ENCODE measurements at places on chromosomes 16 and 17.

DNA sequence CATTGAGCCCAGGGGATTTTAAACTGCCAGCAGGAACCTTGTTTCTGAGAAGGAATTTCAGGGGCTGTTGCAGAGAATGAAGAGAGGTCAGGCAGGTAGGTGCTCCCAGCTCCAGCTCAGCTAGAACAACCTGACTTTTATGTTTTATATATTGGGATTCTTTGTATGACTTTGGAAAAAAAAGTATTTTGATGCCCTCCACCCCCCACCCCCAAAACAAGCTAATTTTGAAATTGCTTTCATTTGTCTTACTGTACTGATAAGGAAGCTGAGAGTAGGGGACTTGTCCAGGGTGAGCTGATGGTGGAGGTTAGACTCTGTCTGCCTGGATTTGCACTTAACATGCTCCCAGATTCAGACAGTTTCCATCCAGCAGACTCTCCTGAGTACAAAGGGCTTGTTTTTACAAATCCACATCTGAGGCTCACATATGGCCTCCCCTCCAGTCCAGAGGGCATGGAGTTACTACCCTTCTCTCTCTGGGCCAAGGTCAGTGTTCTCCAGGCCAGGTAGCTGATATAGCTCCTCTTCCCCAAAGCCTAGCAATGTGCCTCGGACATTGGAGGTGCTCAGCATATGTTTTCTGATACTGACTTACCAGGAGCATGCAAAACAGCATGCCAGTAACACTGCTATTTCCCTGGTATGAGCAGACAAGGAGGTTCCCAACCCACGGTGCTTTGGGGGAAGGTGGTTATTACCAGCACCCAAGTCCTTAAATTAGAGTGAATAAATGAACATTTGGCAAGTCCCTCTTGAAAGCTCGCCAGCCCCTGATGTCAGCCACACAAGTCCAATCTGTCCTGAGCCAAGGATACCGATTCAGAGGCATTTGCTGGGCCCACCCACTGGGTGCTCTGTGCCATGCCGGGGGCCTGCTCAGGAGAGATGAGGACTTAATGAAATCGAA, 11.3 kb downstream of the STX1B start:
- no peak for DNase-seq

GRCh38 chr16:54545854-54546511, 259.4 kb upstream of the IRX3 start:
- no peak for DNase-seq

DNA sequence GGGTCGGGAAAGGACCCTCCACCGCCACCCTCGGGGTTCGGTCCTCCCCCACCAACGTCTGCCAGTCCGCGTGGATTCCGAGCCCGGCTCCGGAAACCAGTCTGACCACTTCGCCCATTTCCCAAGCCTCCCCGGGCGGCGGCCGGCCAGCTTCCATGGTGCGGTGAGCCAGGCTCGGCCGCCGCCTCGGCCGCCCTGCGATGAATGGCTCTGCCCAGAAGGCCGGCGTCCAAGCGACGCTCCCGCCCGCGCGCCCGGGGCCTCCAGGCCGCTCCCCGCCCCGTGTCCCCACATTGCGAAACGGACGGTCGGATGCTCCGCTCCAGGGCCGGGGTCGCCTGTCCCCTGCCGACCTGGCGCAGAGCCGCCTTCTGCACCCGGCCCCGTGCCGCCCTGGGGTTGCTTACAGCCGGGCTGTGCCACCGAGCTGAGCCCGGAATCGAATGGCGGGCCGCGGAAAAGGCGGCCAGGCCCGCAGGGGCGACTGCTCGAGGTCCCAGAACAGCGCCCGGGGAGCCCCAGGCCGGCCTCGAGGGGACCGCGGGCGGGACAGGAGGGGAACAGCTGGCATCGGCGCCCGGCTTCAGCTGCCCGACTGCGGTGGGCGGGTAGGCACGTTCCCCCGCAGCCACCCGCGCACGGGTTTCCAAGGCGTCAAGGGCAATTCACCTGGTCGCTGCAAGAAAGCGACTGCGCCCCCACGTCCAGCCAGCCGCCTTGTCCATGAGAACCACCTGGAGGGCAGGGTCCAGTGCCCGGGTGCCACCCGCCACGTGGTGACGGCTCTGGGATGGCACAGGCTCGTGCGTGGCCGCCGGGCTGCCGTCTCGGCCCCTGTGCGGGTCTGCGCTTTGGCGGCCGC, 18.3 kb upstream of the CBX8 start:
- DNase-seq = peak; percentile 37

- peak; percentile 81 for DNase-seq
Measured at GRCh38 chr16:89217388-89218191, at the start of gene ZNF778. ZNF778 (plus strand) TSS chr16:89217703; CDS start chr16:89221128, 3,425 bp downstream.

- no peak for DNase-seq
Measured at GRCh38 chr16:70161350-70161749, 12.2 kb upstream of the CLEC18C start.

DNA sequence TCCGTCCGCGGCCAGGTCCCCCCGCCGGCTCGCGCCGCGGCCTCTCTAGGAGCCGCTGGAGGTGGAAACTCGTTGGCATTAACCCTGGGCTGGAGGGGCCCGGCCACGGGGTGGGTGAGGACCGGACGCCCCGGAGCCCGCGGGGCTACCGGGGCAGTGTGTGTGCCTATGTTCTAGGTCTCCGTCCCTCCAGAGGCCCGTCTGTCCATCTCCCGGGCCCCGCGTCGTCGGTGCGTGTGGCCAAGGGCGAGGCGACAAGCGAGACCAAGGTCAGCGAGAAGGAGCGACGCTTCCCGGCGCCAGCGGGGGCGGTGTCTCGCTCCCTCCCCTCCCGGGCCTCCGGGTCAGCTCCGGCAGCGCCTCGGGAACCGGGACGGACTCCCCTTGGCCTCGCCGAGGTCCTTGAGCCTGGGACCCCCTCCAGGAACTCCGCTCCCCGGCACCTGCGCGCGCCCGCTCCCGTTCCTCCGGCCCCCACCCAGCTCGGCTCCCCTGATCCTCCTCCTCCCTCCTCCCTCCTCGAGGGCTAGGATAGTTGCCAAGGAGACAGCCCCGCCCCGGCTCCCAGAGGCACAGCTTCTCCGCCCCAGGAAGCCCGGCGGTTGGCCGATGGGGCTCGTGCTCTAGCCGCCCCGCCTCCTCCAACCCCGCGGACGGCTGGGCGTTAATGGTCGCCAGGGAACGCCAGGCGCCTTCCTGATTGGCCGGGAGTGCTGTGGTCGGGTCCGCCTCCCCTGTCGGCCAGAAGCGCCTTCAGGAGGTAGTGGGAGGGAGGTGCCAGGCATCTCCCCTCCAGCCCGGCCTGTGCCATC, 663 bp upstream of the ZNF768 start:
- peak; percentile 99 for DNase-seq

GRCh38 chr16:12170103-12171040, 193.8 kb downstream of the SNX29 start:
- DNase-seq = no peak

DNA sequence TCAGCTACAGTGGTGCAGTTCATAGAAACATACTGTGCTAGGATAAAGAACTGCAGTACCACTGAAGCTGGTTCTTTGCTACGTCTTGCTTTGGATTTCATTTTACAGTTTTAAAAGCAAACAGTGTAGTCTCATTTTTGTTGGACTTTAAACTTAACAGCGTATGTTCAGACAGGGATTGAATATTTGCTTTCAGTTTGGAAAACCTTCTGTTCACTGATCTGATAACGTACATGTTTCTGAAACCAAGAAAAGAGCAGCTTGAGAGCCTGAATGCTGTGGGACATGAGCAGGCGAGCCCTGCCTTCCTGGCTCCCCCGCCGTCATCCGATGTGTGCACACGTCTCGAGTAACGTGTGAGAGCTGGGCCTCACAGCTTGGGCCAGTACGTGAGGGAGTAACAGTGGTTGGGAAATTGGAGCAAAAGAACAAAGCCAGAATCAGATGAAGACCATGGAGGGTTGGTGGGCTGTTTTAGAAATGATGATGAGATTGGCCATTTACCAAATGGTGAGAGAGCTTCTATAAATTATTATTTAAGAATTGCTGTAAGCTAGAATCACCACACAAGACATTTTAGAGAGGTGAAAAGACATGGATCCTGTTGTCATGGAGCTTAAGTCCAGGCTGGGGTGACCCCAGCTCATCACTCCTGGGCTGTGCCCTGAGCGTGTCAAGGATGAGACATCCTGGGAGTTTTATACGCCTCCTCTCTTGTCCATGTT, 20.8 kb upstream of the CLEC18C start:
- no peak for DNase-seq

DNA sequence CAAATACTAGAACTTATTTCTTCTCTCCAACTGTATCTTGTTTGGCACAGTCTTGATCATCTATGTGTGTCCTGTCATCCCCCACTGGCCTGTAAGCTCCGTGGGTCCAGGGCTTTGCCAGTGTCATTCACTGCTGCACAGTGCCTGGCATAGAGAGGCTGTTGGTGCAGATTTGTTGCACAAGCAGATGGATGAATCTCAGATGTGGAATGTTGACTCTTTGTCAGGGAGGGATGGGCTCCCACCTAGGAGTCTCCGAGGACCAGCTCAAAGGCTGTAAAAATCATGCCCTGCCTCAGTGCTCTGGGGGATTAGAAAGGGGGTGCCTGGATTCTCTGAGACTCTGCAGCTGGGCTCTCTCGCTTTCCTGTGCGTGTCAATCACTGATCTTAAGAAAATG, 60.6 kb downstream of the RAB11FIP4 start:
- DNase-seq = no peak

DNA sequence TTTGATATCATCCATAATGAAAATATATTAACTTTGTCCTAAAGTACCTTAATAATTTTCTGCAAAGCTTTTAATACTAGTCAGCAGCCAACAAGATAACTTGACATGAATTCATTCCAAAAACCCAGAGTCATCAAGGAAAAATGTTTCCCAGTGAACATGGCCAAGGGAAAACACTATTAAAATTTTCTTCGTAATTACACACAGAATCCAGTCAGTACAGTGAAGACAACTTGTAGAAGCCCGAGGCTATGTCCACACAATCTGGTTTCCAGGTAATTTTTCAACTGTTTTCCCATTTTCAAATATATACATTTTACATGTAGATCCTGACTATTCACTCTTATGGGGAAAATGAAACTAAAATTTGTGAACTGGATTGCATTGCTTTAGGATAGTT, 600.9 kb downstream of the CDH8 start:
- DNase-seq = peak; percentile 0

GRCh38 chr17:68383120-68383442, 74.2 kb downstream of the WIPI1 start:
- DNase-seq = no peak

DNA sequence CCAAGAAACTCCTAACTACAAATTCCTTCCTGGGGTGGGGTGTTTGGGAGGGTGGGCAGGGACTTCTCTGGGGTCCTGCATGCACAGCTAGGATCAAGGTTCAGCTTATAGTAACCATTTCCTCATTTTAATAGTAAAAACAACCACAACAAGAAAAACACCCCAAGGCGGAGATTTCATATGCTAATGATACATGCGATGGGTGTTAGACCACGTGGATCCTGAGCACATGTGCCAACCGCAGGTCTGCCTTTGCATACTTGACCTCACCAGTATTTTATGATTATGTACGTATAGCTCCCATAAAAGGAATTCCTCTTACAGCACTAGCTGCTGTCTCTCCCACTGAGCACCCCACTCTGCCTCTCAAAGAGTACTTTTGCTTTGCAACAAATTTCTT, 1.9 kb downstream of the KRTAP4-11 start:
- peak; percentile 66 for DNase-seq

DNA sequence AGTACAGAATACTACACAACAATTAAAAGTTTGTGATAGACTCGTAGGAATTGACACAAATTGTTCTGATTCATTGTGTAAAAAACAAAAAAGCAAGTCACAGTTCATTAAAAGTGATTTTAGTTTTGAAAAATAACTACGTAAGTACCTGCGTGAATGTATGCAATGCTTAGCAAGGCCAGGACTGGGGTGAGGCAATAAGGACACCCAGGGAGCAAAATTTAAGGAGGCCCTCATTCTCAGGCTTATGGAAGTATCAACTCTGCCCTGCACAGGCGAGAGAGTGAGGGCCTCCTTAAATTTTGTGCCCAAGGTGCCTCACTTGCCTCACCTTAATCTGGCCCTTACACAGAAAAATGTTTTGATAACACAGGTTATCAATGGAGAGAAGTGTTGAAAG, 31.4 kb downstream of the NOG start:
- DNase-seq = no peak

DNA sequence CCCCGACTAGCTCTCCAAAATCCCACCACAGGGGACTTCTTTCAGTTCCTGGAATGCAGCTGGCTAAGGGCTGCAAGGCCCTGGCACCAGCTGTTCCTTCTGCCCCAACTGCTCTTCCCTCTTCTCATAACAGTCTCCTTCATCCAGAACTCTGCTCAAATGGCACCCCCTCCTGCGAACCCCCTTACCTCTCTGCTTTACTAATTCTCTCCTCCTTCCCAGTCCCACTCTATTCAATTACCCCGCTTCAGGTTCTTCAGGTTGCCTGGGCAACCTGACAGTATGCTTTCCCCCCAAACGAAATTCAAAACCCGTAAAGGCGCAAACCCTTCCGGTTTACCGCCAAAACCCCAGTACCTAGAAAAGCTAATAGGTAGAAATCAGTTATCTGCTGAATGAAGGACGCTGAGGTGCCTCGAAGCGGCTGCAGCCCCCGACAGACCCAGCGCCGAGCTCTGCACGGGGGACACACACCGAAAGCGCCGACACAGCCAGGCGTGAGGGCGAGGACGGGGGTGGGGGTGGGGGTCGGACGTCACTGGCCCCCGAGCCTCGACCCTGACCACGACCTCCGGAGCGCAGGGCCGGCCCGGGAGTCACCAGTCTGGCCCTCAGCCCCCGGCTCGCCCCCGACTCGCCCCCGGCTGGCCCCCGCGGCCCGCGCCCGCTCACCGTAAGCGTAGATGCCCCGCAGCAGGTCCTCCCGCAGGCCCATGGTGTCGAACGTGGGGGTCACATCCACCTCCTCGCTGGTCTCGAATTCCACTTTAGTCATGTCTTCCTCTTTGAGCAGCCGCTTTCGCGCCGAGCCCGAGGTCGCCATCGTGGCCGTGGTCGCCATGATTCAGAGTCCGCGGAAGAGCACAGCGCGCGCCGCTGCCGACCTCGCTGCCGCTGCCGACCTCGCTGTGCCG, 550 bp downstream of the EIF4A3 start:
- DNase-seq = peak; percentile 29

DNA sequence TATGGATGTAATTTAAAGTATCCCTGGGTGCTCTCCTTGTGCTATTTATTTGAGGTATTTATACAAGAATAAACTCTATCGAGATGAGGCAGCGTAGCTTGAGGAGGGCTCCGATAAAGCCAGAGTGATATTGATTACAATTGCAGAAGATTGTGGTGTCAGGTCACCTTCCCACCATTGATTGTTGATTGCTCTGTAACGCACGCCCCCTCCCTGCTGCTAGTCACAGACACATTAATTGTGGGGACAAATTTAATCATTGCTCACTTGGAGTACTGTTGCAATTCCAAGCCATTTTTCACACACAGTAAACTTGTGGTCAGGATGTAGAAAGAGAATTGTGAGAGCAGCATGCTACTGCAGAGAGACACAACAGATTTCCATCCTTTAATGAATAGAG, 75.4 kb downstream of the IRX3 start:
- no peak for DNase-seq

Measured in EL (cell line).